ENCODE measurements at places on chromosomes 11 and 22.

DNA sequence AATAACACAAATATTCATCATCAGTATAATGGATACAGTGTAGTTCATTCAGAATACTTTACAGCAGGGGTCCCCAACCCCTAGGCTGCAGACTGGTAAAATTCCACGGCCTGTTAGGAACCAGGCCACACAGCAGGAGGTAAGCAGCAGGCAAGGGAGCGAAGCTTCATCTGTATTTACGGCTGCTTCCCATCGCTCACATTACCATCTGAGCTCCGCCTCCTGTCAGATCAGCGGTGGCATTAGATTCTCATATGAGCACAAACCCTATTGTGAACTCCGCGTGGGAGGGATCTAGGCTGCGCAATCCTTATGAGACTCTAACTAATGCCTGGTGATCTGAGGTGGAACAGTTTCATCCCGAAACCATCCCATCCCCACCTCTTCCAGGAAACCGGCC is 125.1 kb downstream of the SERGEF start:
- no peak for DNase-seq

- DNase-seq: no peak
Observed at GRCh38 chr11:114097832-114098231, 38.3 kb downstream of the ZBTB16 start.

GRCh38 chr11:64622681-64623080 is 31.7 kb downstream of the SLC22A12 start:
- no peak for DNase-seq

DNA sequence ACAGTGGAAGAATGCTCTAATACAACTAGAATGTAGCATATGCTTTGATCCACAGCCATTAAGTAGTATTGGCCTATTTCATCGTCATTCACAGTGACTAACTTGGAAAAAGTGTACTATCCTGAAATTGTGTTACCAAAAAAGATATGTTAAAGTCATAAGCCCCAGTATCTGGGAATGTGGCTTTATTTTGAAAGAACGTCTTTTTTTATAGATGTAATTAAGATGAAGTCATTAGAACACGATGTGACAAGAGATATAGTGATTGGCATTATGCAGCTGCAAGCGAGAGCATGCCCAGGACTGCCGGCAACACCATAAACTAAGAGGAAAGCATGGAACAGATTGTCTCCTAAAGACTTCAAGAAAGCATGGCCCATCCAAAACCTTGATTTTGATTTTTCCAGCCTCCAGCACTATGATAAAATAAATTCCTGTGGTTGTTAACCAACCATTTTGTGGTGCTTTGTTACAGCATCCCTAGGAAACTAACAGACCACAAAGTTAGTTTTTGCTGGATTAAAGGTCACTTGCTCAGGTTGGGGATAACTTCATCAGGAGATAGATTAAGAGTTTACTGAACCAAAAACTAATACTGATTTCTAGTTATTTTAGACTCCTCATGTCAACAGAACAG is 870.6 kb upstream of the LRRC4C start:
- DNase-seq: no peak

DNA sequence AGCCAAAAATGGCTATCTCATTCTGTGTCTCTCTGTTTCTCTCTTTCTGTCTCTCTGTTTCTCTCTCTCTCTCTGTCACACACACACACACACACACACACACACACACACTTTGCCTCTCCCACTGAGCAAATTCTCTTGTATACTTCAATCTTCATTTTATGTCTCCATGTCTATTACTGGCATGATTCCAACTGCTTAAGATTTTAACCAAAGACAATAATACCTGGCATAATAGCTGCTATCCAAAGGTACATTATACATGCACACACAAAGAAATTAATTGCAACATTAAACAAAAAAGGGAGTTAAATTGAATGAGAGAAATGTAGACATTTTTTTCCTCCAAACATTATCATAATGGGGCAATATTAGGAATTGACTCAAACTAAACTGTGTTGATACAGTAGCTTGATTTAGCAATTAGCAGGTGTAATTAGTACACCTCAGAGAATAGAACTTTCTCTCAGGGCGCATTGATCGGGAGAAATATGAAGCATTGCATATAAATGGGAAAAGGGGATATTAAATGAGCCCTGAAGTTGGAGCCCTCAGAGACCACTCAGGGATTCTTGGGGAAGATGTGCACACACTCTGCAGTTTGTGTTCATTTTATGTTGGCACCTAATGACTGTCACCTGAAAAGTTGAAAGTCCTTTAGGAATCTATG is 17.4 kb upstream of the SLC1A2 start:
- DNase-seq: no peak

- no peak for DNase-seq
Observed at GRCh38 chr11:69818603-69819441, at the start of gene FGF3. TSS of gene FGF3 (minus strand) at chr11:69819416. CDS start at chr11:69818933, 483 bp downstream.

- DNase-seq: no peak
Observed at GRCh38 chr11:3944198-3944597, 88.7 kb downstream of the STIM1 start.

DNA sequence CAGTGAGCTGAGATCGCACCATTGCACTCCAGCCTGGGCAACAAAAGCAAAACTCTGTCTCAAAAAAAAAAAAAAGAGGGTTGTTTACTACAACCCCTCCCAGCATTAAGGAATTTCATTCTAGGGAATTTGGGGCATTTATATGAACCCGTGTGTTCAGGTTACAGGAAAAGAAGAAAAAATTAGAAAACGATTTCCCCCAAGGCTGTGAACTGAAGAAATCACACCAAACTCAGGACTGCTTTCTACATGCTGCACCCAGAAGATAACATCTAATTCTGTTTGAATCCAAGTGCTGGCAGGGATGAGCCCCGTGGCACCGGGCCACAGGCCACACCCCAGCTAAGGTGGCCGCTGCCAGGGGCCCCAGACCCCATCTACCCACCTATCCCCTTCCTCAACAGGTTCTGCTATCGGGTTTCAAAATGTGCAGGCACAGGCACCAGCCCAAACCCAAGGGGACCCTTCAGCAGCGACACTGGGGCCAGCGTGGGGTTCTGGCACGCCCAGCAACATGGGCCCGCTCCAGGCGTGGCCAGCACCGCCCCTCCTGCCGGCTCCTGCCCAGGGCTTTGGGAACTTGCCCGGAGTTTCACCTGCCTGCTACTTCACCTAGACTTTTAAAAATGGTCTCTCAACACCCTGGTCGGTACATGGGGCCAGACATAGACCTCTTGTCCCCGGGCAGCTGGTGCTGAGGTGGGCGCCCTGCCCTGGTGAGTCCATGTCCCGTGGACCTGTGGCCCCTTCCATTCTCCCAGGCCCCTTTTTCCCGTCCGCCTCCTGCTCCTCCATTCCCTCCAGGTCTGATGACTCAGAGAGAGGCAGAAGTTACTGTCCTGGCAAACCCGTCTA is 11.8 kb downstream of the CELSR1 start:
- no peak for DNase-seq

DNA sequence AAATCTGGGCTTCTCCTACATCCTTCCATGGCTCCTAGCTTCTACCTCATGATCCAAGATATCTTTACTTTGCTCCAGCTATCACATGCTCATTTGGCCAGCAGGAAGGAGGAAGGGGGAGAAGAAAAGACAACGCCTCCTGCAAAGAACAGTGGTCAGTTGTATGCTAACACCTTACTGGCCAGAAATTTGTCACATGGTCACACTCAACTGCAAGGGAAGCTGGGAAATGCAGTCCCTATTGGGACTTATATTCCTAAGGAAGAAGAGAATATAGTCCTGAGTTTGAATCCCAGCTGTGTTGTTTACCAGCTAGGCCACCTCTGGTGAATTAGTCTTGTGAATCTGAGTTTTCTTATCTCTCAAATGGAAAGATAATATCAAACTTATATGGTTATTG is 272.0 kb downstream of the BLID start:
- no peak for DNase-seq

GRCh38 chr11:79087238-79087960 is 353.4 kb downstream of the TENM4 start:
- no peak for DNase-seq

DNA sequence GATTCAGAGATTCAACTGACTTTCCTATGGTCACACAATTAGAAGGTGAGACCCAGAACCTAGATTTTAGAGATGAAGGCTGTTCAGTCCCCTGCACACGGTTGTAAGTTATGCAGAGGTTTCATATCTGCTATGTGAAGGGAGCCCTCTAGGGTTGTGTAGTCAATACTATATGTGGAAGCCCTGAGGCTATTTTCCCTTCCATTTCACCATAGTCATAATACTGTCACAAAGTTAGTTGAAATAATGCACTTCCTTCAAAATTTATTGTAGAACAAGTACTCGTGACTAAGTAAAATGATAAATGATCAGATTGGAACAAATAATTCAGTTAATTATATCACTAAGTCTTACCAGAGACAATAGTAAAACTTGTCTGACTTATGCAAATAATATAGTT is 48.8 kb downstream of the ENDOD1 start:
- DNase-seq: no peak

- DNase-seq: no peak
Observed at GRCh38 chr11:8080674-8081590, at the start of gene TUB. TSS of gene TUB (plus strand) at chr11:8081211. CDS start at chr11:8081511, 300 bp downstream.

DNA sequence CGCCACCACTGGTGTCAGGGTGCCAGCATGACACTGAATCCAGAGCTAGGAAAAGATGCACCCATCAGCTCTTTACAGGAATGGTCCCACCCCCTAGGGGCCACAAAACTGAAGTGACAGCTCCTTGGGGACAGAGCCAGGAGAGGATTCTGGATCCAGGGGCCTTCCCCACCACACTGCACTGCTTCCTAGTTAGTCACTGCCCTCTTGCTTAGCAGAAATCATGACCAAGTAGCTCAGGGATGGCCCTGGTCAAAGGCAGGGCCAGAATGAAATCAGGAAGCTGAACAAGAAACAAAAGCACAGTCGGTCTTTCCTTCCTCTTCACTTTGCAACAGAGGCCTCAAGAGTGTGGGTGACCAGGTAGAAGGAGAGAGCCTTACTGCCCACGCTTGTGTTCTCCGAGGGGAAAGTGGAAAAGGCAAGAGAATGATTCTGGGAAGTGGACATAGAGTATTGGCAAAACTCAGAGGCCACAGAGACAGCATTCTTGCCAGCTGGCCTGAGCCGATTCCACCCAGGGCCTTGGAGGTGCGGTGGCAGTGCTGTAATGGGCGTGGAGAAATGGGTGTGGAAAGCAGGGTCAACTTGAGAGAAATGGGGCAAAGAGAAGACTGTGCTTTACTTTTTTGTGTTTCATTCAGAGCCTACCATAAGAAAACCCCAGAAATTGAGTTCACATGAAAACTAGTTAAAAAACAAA is 39.8 kb downstream of the KCNJ1 start:
- DNase-seq: no peak

DNA sequence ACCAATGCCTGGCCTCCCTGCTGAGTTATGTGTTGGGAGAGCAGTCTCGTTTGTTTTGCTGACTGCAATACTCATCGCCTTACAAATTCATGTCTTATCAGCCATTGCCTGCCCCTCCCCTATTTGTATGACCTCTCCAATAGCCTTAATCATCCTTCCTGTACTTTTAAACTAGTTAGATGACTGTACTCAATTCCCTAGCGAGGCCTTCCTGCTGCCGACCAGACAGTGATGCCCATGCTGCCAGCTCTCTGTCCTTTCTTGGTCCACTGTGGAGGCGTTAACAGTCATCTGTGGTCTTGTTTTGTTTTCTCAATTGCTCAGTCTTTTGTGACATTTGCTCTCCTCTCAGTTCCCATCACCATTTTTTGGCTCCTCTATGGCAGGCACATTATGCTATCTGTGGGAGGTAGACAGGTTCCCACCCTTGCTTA is 20.3 kb upstream of the YPEL1 start:
- peak; percentile 17 for DNase-seq

DNA sequence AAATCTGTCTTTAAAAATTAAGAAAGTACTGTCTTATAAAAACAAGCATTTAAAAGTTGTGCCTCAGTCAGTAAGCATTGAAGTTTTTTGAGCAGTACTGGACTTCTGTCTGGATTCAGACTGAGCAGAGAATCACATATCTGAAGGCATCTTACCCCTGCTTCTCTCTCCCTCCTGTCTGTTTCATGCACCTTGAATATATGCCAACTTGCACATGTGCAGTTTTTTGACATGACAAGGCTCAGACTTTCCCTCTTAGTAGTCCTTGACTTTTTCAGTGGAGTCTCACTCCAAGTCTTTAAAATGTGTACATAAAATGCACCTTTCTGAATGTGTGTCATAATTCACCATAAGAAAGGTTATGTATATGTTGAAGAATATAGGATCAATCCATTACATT is 19.8 kb downstream of the SPECC1L start:
- no peak for DNase-seq

DNA sequence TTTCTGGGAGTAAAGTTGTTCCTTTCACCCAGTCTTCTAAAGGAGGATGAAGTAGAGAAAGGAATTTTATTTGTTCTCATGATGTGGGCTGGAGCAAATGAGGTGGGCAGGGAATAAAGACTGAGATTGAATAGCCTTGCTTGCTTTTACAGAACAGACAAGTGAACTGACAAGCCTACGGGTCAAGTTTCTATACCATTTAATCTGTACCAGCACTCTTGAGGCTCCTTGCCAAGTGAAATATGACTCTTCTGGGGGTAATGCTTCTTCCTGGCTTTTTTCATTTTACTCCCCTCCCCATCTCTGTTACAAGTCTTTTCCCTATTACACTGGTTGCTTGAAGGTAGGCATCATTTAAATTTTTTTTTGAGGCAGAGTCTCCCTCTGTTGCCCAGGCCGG is 54.8 kb downstream of the CSTPP1 start:
- no peak for DNase-seq

- no peak for DNase-seq
Observed at GRCh38 chr11:114912826-114913225, 234.5 kb downstream of the NXPE2 start.

DNA sequence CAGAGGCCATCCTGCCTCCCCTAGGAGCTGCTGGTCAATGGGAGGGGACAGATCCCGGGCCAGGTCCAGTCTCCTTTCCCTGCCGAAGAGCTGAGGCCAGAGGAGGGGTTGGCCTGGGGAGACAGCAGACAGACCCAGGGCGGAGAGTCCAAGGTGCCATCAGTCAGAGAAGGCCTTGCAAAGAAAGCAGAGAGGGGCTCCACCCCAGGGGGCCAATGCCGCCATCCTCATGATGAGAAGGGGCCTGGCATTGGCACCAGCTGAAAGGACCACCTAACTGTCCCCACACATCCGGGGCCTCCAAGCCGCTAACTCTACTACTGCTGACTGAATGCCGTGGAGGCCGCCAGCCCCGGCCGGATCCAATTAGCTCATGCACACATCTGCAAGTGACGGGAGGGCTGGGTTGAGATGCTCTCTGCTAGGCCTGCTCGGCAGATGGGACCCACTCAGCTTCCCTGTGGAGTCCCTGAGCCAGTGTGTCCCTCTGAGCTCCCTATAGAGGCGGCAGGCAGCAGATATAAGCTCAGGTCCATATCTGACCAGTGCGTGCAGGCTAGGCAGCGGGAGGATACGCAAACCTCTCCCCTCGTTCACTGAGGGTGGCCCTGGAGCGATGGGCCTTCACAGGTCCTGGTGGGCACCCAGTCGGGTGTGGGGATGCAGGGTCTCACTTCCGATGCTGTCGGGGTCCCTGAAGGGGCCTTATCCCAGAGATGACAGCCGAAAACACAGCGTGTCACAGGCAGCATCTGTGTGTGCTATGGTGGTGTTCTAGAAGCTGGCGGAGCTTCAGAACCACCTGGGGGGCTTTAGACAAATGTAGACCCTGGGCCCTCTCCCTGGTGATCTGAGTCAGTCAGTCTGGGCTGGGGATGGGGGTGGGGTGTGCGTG is 183.9 kb downstream of the CTTN start:
- no peak for DNase-seq

- no peak for DNase-seq
Observed at GRCh38 chr11:35787013-35787504, 124.5 kb downstream of the TRIM44 start.

GRCh38 chr11:128266893-128267292 is 320.5 kb downstream of the ETS1 start:
- no peak for DNase-seq

GRCh38 chr11:116835042-116835772 is 2.2 kb downstream of the APOA1 start:
- no peak for DNase-seq

GRCh38 chr11:533586-534395 is 1.6 kb downstream of the HRAS start:
- no peak for DNase-seq

Measured in amniotic stem cell (primary cell).